ENCODE measurements at places on chromosomes 6 and 20.

- no peak for DNase-seq
Observed at GRCh38 chr6:110214338-110214737, 34.1 kb downstream of the CDC40 start.

- DNase-seq, result peak; percentile 95
Observed at GRCh38 chr6:4344317-4344899, 209.0 kb upstream of the ECI2 start.

DNA sequence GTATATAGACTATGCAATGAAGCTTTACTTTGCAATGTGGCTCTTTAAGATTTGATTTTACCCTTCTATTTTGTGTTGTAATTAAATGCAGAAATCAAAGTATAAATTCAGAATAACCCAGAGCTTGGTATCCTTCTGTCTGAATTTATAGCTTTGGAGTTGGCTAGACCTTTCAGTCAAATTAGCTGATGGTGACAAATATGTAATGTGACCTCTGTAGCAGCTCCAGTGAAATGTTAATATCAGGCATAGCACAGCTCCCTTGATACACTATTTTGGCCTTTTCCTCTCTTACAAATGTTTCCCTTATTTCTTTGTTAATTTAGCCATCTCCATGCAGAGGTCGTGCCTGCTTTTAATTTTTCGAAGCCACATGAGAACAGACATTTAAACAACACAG lies 11.1 kb downstream of the CBFA2T2 start:
- no peak for DNase-seq

- DNase-seq, result peak; percentile 79
Observed at GRCh38 chr6:154298297-154298696, 58.3 kb downstream of the IPCEF1 start.

GRCh38 chr6:104766595-104766994 lies 93.1 kb downstream of the HACE1 start:
- no peak for DNase-seq

DNA sequence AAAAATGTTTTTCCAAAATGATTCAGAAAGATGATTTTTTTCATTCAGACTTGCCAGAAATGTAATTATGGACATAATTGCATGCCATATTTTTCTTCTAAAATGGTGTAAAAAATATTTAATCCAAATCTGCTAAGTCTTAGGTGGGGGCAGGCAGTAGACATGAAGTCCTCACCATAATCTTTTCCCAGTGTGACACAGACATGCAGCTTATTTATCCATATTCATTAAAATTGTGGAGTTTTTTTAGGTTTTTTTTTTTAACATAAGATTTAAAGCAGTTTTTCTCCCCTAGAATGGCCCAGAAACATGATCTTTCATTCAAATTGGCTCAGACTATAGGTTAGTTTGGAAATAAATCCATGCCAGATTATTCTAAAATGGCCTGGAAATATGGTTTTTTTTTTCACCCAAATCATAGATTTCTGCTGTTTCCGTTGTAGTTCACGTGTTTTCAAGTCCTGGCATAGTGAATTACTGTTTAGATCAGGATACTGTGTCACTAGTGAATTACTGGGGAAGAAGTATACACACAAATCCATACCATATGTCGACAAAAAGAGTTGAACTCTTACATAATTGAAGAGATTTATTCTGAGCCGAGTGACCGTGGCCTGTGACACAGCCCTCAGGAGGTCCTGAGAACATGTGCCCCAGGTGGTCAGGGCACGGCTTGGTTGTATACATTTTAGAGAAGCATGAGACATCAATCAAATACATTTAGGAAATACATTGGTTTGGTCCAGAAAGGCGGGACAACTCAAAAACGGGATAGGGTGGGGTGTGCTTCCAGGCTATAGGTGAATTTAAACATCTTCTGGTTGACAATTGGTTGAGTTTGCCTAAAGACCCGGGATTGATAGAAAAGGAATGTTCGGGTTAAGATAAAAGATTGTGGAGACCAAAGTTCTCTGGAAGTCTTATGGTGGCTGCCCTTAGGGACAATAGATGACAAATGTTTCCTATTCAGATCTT lies 33.9 kb downstream of the ZNF133 start:
- no peak for DNase-seq

- DNase-seq, result peak; percentile 95
Observed at GRCh38 chr6:31441365-31442267, 38.2 kb downstream of the MICA start.

DNA sequence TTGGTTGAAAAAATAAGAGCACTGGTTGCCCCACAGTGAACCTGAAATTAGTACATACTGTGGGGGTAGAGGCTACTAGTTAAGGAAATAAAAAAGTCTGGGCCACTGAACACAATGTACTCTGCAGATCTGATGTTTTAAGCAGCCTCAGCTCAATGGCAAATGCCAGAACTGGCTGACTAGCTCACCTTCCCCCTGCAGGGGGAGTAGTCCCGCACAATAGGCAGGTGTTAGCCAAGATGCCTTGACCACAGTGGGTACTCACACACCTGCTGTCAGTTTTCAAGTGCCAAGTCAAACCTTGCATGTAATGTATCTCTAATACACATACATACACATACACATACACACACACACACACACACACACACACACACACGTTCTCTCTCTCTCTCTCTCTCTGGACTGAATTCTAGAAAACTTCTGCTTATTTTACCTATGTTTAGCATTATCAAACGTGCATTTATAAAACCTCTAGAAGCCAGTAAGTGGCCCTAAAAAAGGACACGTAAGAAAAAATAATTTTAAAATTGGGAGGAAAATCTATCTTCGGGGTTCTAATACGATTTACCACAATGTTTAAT lies 36.1 kb downstream of the GMDS start:
- DNase-seq, result no peak

DNA sequence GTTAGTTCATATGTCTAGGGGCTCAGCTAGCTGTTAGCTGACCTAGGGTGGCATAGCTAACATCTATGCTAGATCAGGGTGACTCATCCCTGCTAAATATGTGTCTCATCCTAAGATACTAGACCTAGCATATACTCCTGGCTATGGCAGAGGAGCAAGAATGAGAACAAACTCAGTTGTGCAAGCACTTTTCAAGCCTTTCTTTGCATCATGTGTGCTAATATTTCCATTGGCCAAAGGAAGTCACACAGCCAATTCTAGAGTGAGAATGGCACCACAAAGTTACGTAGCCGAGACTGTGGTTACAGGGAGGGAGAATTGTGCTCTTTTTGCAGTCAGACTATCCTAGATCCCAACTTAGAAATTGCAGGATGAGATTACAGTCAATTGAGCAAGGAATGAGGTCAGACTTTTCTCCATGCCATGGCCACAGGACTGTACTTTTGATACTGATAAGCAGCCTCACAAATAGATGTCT lies 78.7 kb downstream of the PLCB4 start:
- DNase-seq, result peak; percentile 8

- DNase-seq, result peak; percentile 29
Observed at GRCh38 chr20:8473459-8473858, 341.4 kb downstream of the PLCB1 start.

DNA sequence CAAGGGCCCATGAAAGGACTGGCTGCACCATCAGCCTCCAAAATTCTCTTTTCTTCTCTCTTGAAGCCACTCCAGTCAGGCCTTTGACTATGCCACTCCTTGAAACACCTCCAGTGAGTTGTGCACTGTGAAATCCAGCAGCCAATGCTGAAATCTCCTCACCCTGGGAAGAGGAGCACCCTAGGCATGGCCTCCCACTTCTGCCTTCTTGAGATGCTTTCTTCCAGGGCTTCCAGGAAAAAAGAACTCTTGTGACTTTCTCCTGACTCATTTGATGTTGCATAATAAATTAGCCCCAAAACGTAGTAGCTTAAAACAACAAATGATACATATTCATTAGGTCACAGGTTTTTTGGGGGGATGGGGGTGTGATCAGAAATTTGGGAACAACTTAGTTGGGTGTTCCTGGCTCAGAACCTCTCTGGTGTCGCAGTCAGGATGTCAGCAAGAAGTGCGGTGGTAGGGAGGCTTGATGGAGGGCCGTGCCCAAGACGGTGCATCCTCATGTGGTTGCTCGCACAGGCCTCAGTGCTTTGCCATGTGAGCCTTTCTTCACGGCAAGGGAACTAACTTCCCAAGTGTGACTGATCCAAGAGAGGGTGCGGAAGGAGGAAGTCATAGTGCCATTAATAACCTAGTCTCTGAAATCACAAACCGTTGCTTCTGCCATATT lies 12.1 kb downstream of the NCR2 start:
- DNase-seq, result peak; percentile 10

DNA sequence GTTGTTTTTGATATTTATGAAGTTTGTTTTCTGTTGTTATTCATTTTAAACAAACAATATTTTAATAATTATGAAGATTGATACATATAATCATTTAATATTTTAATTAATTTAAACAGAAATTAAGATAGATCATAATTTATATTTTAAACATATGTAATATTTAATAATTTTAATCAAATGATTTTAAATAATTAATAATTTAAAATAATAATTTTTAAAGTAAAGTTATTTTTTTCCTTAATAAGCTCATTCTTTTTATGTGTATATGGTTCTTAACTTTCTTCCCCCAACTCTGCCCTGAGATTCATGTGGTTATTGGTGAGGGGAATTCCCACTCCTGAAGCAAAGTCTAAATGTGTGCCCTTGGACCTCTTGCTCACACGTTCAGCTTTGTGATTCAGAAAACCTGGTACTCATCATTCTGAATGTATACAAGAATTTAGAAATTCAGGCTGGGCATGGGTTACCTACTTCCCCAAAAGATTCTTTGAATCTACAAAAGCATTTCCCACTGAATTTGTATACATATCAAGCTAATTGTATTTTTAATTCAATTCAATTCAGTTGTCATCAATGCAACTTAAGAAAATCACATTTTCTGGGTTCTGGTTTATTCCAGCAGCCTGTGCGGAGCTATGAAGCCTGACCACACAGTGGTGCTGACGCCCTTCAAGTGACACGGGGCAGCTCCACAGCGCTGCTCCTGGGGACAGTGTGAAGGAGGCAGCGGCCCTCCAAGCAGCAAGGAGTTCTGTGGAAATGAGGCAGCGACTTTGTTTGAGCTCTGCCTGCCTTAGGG lies 168.9 kb upstream of the UST start:
- peak; percentile 82 for DNase-seq

DNA sequence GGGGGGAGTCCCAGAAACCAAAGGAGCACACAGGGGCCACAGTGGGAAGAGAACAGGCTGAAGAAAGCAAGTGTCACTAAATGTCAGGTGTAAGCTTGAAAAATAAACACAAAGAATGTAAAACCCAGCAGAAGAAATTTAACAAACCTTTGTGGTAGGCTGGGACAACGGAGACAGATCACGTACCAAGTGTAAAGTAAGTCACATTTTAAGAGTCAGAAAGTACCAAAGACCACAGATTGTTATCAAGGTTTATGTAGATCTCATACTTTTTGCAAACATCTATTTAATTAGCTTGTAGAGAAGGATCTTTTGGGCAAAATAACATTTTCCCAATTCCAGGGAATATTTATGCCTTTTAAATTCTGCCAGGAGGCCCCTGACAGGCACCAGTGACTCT lies 1.6 kb downstream of the CLIC5 start:
- no peak for DNase-seq

DNA sequence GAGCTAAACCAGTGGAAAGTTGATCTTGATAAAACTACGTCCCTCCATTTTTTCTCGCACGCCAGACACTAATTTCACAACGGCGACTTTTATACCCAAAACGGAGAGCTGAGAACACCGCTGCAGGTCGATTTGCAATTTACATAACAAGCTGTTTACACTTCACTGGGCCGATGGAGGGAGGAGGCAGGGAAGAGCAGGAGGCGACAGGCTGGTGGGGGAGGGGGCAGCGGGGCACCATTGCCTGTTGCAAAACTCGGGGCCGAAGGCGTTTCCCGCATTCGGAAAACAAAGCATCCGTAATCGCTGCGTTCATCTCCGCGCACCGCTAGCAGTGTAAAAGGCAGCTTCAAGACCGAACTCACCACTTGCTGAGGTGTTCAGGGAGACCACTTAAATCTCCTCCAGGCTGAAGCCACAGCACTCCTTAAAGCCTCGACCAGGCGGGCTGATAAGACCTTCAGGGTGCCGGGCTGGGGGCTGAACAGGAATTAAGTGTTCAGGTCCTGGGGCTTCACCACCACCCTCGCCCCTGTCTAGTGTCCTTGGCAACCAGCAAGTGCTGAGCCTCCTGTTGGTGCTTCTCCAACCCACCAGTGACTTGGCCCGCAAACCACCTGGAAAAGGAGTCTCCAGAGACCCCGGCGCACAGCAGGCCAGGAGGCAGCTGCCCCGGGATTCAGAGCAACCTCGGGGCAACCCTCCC lies 2.0 kb upstream of the FOXC1 start:
- DNase-seq, result no peak

- DNase-seq, result peak; percentile 31
Observed at GRCh38 chr6:151400473-151400872, 9.1 kb upstream of the ZBTB2 start.

DNA sequence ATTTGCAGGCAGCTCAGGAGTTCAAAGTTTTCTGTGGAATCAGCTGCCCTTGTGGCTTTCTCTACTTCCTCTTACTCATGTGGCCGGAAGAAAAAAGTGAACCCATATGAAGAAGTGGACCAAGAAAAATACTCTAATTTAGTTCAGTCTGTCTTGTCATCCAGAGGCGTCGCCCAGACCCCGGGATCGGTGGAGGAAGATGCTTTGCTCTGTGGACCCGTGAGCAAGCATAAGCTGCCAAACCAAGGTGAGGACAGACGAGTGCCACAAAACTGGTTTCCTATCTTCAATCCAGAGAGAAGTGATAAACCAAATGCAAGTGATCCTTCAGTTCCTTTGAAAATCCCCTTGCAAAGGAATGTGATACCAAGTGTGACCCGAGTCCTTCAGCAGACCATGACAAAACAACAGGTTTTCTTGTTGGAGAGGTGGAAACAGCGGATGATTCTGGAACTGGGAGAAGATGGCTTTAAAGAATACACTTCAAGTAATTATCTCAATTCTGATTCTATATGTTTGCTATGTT lies 1.1 kb downstream of the MGME1 start:
- DNase-seq, result peak; percentile 56

GRCh38 chr20:17083738-17084137 lies 143.1 kb upstream of the PCSK2 start:
- no peak for DNase-seq

Measured in suppressor macrophage treated with lipopolysaccharide for 1 hour (primary cell).